ENCODE measurements at places on chromosomes 2 and 18.

DNA sequence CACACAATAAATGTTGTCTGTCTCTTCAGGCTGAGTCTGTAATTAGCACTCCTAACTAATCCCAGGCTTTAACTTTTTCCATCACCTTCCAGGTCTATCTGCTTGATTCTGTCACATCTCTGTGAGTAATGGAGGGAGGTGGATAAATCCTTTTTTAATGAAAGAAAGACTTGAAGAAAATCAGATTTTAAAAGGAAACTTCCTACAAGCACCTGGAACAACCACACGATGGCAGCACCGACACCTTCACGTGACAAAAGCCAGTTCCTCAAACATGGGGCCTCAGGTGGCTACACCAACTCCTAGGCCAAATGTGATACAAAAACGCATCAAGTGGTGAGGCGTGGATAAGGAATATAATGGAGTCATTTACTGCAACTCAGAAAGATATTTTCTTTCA, 41.8 kb downstream of the TGFBRAP1 start:
- DNase-seq: peak; percentile 42

- DNase-seq: peak; percentile 74
These were observed 44.6 kb downstream of the FAM124B start for GRCh38 chr2:224357098-224357901.

DNA sequence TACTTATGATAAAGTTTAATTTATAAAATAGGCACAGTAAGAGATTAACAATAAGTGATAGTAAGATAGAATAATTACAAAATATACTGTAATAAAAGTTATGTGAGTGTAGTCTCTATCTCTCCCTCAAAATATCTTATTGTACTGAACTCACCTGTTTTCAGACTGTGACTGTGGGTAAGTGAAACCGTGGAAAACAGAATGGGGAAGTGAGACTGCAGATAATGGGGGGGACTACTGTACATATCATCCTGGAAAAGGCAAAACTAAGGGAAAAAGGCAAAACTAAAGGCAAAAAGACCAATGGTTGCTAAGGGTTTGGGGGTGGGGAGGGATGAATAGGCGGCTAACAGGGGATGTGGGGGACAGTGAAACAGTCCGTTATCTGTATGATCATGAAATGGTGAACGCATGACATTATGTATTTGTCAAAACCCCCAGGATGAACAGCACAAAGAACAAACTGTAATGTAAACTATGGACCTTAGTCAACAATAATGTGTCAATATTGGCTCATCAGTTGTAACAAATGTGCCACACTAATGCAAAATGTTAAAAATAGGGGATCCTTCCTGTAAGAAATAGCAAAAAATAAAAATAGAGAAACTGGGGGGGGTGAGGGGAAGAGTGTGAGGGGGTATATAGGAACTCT, 93.8 kb downstream of the EPB41L3 start:
- no peak for DNase-seq

DNA sequence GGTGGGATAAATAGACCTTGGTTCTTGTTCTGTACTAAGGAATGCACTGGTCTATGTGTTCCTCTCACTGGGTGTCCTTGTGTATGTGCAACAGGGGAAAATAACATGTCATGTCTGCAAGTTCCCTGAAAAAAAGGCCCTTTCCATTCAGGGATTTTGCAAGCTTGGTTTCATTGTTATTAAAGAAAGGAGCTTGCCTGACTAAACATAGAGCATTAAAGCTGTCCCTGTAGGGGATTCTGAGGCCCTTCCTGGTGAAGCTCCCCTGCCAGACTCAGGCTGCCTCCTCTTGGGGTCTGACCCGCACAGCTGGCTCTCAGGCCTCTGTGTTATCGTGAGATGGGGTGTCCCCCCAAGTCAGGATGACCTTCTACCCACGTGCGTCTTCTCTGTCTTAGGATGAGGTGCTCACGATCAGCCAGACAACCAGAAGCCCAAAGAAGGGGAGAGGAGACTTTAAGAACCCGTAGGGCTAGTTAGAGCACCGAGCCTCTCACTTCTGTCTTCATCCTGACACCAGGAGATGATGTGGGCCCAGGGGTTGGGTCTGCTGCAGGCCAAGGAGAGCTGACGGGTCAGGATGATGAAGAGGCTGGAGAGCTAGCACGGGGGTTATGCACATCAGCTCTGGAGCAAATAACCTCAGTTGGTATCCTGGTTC, 21.2 kb downstream of the CAPG start:
- no peak for DNase-seq

DNA sequence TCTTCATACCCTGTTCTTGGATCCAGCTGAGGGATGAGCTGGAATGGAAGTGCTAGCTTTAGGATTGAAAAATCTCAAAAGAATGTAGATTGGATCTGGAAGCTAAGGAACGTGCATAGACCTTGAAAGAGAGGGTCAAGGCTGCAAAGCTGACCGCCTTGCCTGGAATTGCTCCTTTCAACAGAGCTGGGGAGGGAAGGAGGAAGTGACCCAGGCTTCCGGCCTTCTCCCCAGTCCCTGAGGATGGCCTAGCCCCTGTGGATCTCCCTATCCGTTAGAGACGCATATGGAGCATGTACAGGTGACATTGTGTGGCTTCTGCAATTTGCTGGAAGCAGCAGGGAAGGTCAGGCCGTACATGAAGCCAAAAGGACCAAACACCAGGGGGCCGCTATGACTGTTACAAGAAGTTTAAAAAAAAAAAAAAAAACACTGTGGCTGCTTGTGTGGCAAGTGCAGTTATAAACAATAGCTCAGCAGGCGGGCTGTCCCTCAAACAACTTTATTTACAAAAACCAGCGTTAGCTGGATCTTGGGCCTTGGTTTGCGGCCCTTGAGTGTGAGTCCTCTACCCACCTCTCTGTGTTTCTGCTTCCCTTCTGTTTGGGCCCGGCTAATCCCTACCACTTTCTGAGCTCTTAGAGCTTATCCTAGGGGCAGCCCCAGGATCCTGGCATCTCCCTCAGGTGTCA, 227.6 kb downstream of the SEPTIN10 start:
- no peak for DNase-seq

DNA sequence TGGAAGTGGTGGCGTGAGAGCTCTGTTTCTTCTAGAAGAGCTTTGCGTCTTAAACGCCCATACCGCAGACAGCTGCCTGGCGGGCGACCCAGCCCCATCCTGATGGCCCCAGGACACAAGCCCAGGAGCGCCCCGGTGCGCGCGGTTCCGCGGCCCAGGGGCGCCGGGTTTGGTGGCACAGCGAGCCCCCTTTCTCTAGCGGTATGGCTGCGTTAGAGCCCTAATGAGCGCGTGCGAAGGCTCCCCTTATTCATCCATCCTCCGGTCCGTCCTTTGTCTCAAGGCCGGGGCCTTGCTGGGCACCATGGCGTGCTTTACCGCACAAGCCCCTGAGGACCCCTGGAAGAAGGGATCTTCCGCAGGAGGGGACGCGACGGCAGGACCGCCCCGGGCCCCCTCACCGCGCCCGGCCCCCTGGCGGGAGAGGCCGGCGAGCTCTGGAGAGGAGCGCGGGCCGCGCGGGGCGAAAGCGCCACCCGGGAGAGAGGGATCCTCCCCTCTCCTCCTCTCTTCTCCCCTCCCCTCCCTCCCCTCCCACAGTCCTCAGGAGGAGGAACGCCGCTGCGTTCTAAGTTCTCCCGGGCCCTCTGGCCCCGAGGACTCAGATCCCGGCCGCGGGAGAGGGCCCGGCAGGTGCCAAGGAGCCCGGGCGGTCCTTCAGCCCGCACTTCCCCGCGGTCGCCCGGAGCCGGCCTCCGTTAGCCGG, 626 bp upstream of the SLC1A4 start:
- DNase-seq: peak; percentile 94

GRCh38 chr2:172288603-172289002, 138.8 kb upstream of the ITGA6 start:
- peak; percentile 34 for DNase-seq

- DNase-seq: peak; percentile 84
These were observed at the start of gene RNF125 for GRCh38 chr18:32018331-32019250. RNF125 (plus strand) TSS chr18:32018825; CDS start chr18:32018864, 39 bp downstream.

DNA sequence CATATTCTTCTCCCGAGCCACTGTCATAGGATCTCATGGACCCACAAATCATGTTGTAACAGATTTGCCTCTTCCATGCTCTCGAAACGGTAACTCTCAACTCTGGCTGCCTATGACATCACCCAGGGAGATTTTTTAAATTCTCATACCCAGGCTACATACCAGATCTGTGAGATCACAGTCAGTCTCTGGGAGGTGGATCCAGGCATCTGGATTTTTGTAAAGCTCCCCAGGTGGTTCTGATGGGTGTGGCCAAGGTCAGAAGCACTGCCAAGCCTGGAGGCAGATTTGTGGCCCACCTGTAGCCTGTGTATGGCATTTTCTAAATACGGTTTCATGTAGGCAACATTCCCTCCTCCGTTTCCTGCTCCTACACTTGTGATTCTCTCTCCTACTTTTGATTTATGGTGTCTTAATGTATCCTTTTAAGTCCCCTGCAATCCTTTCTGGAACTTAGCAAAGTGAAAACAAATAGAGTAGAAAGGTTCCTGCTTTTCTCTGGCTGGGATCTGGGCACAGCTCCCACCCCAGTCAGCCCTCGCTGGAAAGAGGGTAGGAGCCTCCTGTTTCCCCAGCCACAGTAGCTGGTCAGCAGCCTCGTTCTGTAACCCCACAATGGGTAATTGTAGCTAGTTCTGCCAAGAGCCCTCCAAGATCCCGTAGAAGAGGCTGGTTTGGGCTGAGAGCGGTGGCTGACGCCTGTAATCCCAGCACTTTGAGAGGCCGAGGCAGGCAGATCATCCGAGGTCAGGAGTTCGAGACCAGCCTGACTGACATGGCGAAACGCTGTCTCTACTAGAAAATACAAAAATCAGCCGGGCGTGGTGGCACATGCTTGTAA, 96.2 kb downstream of the KLHL29 start:
- DNase-seq: peak; percentile 81

Measured in GM23248 (cell line).